ENCODE measurements at places on chromosomes 2 and 18. TPM values are rescaled to one million over a fixed set of nuclear protein-coding genes. Genes with fewer than 3 reads are reported as not detected.

GRCh38 chr2:217826520-217826919 lies 176.3 kb downstream of the TNS1 start:
- no peak for DNase-seq

MARCO gene
- not detected for polyA plus RNA-seq

DNA sequence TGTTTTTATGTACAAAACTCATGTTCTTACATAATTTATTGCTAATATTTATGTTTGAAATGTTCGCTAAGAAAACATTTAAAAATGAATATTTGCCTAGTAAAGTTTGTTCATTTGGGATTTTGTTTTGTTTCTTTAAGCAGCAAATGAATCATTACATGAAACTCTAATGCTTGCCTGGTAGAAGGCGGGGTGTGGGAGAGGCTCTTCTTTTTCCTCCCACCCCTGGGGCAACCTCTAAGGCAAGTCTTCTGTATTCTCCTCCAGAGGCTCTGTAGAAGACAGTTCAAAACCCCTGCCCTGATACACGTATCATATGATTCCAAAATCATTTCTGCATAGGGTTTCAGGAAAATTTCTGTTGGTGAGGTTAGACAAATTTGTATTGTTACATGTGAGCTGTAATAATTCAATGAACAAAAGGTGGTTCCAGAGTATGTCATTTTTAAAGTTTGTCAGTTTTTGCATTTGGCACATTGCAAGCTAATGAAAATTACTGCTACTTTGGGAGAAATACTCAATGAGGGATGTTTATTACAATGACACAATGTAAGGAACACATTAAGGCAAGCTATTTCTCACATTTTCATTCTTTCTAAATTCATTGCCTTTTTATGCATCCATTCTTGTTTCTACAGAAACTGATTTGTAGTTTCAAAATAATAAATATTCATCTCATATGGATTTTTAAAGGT lies 302.3 kb upstream of the UBE2E3 start:
- no peak for DNase-seq

GRCh38 chr2:199100326-199101110 lies 357.2 kb downstream of the SATB2 start:
- DNase-seq = no peak

DCDC2C gene
- 0.32 TPM for polyA plus RNA-seq

- no peak for DNase-seq
Measured at GRCh38 chr2:20953146-20953824, 90.6 kb downstream of the APOB start.

Data from left renal pelvis (tissue), 4 donors.